ENCODE measurements at places on chromosomes 2 and 18. TPM values are rescaled to one million over a fixed set of nuclear protein-coding genes. Genes with fewer than 3 reads are reported as not detected.

NFATC1 gene
- 3.0 TPM for polyA plus RNA-seq

GRCh38 chr2:32342801-32343200, 14.0 kb upstream of the BIRC6 start:
- no peak for DNase-seq

- DNase-seq, result no peak
These were observed 1.8 kb upstream of the FRZB start for GRCh38 chr2:182868054-182868796.

- no peak for DNase-seq
These were observed 290.0 kb upstream of the CXCR4 start for GRCh38 chr2:136407952-136408318.

CD8B gene
- polyA plus RNA-seq, result not detected

EPAS1 gene
- 49.9 TPM for polyA plus RNA-seq

DNA sequence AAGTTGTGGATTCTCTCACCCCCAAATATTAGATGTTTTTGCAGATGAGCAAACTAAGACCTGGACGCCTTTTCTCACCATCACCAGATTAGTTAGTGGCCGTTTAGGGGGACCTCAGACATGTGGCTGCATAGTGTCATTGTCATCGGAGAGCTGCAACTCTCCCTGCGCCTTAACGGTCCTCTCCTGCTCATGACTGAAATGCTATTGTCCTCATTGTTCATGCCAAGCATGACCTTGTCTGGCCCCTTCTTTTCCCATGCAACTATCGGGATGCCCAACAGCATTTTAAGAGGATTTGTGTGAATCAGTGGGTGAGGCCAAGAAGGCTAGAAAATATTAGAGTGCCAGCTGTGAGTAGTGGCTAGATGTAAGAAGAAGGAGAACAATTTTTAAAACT, 174.2 kb downstream of the SOCS6 start:
- no peak for DNase-seq

FIGN gene
- polyA plus RNA-seq, result 0.08 TPM

DNA sequence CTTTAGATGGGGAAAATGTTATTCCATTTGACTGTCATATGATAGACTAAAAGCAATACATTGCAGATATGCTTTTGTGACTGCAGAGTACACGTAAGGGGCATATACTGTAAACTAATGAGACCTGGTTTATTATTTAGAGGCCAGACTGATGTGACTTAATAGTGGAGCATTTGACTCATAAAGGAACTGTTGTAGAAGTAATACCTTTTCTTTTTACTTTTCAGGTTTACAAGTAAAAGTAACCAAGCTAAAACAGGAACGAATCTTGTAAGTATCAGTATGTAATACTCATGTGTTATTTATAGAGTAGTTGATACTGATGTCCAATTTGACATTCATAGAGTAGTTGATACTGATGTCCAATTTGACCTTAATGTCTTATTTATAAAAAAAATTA, 13.1 kb downstream of the RBBP8 start:
- DNase-seq, result no peak

DNA sequence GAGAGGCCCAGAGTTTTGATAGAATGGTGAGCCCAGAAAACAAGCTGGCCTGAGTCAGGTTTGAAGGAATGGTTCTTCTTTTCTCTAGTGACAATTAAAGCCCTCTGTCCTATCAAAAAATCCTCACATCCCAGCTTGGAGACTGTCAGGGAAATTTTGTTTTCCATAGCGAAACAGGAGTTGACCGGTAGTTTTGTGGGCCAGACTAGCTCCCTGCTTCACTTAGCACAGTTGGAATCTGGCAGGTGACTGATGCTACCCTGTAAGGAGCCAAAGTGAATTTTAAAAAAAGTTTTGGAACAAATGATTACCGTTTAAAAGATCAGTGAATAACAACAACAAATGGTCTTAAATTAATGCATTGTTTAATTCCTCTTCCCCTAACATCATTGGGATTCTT, 6.7 kb downstream of the NAB1 start:
- DNase-seq, result no peak

- no peak for DNase-seq
These were observed 21.6 kb upstream of the DSC3 start for GRCh38 chr18:31064130-31064529.

CFAP210 gene
- polyA plus RNA-seq, result 0.03 TPM

- DNase-seq, result no peak
These were observed 33.6 kb downstream of the MC4R start for GRCh38 chr18:60339018-60339417.

INHBB gene
- polyA plus RNA-seq, result 13.4 TPM

SLC23A3 gene
- polyA plus RNA-seq, result 0.09 TPM

DNA sequence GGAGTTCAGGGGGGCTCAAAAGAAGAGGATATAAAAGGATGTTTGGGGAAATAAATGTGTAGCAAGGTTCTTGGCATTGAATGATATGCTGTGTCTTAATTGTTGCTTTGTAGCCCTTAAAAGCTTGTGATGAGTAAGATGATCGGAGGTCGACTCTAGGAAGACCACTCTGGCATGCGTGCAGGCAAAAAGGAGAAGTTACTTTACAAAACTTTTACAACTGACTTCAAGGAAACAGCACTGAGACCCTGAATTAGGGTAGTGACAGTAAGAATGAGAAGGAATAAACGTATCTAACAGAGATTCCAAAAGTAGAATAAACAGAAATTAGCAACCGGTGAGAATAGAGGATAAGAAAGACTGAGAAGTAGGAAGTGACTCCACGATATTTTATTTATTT, 228.7 kb upstream of the TANK start:
- DNase-seq, result no peak

SIGLEC15 gene
- polyA plus RNA-seq, result not detected

DNA sequence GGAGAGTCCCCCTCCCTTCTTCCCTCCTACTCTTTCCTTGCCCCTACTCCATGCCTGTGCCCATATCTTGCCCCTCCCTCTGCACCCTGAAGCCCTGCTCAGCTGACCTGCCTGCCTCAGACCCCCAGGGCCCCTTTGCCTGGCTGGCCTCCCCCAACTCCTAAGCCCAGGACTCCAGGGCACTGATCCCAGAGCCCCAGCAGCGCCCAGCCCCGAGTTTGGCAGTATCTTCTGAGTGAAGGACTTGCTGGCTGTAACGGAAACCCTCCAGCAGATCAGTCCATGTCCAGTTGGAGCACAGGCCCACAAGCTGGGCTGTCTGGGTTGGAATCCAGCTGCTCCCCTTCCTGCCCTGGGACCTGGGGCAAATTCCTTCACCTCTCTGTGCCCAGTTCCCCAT, 46.0 kb downstream of the MCFD2 start:
- DNase-seq, result no peak

DNA sequence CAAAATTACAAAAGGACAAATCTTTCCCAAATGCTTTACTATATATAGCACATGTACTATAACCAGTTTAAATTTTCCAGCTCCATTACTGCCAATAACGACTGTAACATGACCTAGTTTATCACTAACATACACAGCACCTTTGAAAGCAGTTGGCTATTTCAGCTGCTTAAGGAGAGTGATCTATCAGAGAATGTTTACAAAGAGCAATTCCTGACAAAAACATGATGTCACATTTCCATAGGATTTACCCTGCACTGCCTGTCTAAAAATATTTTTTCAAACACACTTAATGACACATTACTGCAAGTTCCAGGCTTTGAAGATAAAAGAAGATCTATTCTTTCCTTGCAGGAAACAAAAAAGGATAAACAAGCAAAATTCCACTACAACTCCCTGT, 40.6 kb downstream of the ZNF516 start:
- DNase-seq, result no peak

FEV gene
- not detected for polyA plus RNA-seq

SNORC gene
- polyA plus RNA-seq, result 1.1 TPM

EML4 gene
- polyA plus RNA-seq, result 3.0 TPM

DNA sequence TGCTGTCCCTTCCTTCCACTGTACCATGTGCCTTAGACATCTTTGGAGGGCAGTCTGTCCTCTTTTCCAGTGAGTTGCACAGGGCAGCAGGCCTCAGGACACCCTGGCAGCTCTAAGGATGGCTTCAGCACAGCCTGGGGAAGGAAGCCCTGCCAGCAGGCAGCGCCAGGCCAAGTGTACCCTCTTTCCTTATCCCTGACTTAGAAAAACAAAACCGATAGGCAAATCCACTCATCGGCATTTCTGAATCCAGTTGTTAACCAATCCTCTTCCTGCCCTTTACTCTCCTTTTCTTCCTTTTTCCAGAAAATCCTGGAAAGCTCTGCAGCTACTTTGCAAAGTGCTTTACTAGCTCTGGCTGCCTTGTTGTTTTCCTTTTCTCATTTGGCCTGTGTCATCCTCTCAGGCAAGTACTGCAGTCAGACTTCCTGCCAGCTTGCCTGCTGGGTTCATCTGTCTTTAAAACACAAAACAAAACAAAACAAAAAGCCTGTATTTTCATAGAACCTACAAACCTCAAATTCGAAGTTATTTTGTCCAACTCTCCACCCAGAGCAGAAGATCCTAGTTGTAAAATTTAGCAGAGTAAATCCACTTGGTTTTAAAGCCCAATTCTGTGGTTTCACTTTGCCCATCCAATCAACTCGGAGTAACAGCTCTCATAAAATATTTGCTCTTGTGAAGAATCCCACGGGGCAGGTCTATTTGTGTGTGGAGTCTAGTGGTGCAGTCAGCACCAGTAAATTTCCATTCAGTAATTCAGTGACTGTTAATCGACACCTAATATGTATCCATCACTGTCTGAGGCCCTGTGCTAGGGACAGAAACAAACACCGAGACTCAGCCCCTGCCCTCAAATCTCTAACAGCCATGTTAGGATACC, 45.2 kb downstream of the PCBP1 start:
- DNase-seq, result peak; percentile 68

GRCh38 chr2:11701751-11702301, 31.8 kb upstream of the NTSR2 start:
- no peak for DNase-seq

STK17B gene
- polyA plus RNA-seq, result 3.1 TPM

DNA sequence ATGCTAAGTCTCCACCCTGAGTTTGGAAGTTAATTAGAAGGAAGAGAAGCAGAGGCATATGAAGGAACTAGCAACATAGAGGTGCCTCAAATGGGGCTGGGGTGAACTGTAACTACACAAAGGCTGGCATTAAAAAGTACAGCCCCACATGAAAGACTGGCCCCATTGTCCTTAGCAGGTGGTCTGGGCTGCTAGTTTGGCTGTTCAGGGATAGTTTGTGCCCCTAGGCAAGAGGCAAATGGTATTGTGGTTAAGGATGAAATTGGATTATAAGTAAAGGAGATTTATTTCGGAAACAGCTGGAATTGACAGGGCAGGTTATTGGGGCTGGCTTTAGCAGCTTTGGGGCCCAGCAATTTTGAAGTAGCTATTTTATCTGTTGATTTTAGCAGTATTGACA, 365.7 kb upstream of the TNP1 start:
- no peak for DNase-seq

DNA sequence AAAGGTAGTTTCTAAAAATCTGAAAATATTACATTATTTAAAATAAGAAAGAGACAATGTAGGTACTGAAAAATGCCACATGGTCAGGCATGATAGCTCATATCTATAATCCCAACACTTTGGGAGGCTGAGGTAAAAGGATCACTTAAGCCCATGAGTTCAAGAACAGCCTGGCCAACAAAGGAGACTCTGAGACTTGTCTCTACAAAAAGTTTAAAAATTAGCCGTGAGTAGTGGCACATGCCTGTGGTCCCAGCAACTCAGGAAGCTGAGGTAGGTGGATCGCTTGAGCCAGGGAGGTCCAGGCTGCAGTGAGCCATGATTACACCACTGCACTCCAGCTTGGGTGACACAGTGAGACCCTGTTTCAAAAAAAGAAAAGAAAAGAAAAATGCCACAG, 21.8 kb downstream of the ATAD2B start:
- DNase-seq, result no peak

GRCh38 chr2:21372654-21373053, 248.9 kb downstream of the TDRD15 start:
- DNase-seq, result no peak

DNA sequence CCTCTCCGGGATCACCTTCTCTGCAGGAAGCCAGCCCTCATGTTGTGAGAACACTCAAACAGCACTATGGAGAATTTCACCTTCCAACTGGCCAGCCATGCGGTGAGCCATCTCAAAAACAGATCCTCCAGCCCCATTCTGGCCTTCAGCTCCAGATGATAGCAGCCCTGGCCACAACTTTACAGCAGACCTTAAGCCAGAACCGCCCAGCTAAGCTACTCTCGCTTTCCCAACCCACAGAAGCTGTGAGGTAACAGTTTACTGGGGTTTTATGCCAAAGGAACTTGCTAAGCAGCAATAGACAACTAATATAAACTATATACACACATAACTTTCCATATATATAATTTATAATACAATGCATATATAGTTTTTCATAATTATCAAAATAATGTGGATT, 11.6 kb upstream of the PTPN4 start:
- no peak for DNase-seq

DNA sequence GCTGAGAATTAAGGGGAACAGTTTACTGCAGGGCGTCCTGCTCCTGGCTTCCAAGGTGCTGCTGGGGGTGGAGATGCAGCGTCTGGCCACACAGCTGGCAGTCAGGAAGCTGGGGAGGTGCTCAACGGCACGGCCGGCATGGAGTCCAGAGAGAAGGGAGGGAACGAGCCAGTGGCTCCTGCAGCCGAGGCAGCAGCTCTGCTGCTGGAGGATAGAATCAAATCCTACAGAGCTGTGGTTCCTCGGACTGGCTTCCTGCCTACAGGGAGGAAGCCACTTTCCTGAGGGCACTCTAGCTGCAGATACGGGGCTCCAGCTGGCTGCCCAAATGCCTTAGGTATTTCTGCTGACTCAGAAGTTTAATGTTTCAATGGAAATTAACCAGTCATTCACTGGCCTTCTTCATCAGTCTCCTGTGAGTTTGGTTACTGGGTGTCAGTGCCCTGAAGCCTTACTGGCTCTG, 266.3 kb downstream of the TWIST2 start:
- DNase-seq, result no peak

SERPINB12 gene
- not detected for polyA plus RNA-seq

- DNase-seq, result no peak
These were observed 53.9 kb upstream of the EPC2 start for GRCh38 chr2:148590612-148591011.

DNA sequence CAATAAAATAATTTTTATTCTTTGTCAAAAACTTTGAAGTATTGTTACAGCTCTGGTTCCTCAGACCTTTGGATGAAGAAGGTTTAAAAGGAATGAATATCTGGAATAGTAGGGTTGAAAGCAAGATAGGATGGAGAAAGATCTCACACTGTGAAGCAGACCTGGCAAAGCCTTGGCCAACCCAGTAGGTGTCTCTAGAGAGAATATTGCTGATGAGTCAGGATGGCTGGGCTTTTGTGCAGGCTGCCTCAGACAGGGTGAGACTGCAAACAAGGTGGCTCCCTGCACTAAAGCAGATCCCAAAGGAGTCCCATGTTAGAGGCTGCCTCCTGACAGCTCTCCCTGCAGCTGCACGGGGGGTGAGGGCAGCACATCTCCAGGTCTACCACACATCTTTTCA, 226.0 kb upstream of the ITGA4 start:
- no peak for DNase-seq

DNA sequence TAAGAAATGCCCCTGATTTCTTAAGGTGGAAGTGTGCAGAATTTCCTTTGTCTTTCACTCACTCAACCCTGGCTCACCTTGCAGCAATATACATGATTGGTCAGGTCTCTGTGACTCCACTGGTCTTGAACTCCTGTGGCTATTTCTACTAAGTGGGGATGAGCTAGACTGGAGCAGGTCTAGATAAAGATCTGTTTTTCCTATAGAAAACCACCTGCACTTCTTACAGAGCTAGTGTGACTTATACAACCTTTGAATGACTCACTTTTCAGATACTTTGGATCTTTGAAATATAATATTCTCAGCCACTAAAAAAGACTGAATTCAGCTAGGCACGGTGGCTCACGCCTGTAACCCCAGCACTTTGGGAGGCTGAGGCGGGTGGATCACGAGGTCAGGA, 98.5 kb upstream of the KCTD1 start:
- no peak for DNase-seq

- DNase-seq, result no peak
These were observed 24.2 kb downstream of the STEAP3 start for GRCh38 chr2:119247844-119248271.

KIAA2012 gene
- polyA plus RNA-seq, result 0.03 TPM

EEF1B2 gene
- polyA plus RNA-seq, result 671 TPM

All from psoas muscle (tissue), 8 donors.